NCI-H2227 treated with DMSO at 0.1 percent for 48 hours (cell line): ENCODE measurements at places on chromosomes 5 and 9.
A peak's percentile ranks its signal among the peaks of the same experiment; 100 is the strongest.

DNA sequence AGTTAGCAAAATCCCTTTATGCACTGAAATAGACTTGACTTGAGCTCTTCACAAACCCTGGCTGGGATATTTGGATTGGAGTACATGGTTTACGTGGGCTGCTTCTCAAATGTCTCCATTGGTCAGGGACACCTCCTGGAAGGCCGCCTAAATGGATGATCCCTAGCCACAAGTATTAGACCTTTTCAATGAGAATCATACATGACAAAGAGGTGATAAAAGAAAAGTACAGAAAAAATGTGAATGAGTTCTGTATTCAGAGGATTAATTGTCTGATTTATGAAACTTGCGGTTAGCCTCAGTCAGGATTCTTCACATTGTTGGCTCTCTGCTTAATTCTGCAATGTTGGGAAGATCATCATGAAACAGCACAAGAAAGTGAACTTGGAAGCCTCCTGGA lies 752.8 kb upstream of the ADAMTS16 start:
- no peak for DNase-seq

DNA sequence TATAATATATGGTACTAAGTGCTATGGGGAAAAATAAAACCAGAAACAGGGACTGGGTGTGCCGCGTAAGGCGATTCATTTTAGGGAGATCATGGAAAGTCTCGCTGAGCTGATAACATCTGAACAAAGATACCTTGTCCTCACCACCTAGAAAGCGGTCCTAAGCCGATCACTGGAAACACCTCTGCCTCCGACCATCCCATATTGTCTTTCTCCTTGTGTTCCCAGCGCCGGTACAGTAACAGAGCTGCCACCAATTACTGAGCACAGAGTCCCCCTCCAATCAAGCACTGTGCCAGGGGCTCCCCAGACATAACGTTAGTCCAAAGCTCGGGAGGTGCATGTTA lies 704 bp downstream of the CCDC112 start:
- no peak for DNase-seq

DNA sequence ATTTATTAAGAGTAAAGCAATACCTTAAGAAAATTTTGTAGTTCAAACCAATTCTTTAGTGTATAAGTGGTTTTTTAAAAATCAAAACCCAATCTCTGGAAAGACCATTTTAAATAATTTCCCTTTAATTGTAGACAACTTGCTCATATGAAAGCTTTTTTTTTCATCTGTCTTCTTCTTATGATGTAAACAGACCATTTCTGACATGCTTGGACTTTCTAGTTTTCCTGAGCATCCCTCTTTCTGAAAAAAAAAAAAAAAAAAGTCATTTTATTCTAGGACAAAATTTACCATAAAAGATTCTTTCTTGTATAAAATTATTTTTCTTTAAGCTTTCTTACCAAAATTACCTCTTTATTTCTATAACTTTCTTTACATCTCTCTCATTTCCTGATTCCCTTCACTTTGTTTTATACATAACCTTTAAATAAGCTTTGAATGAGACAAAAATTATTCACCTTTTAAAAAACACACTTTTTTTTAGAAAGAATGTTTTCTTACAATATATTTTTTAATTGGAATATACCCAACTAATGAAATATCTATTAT lies 67.5 kb downstream of the COL15A1 start:
- no peak for DNase-seq

DNA sequence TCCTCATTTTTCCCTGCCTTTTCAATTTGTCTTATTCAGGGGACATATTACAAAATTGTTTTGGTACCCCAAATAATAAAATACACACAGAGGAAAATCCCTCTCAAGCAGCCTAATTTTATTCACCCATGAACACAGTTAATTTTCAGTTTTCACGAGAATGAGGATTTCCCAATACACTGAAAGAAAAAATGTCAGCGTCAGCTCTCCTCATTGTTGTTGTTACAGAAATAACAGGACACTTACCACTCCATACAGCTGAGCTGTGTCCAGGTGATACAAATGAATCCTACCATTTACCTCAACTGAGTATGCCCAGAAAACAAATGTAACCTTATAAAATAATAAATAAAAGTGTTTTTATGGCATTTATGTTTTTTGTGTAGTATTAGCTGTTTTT lies 144.6 kb upstream of the PCA3 start:
- DNase-seq: no peak

- no peak for DNase-seq
These were observed 168.6 kb downstream of the INSYN2B start for GRCh38 chr5:169811680-169812079.

- DNase-seq: no peak
These were observed 27.3 kb downstream of the NADK2 start for GRCh38 chr5:36214436-36214835.

- peak; percentile 45 for DNase-seq
These were observed 306.4 kb upstream of the PANK3 start for GRCh38 chr5:168885324-168886120.

GRCh38 chr5:96150007-96150406 lies 188.4 kb upstream of the ELL2 start:
- DNase-seq: no peak

- DNase-seq: no peak
These were observed 141.8 kb downstream of the BRINP1 start for GRCh38 chr9:119227422-119227821.

DNA sequence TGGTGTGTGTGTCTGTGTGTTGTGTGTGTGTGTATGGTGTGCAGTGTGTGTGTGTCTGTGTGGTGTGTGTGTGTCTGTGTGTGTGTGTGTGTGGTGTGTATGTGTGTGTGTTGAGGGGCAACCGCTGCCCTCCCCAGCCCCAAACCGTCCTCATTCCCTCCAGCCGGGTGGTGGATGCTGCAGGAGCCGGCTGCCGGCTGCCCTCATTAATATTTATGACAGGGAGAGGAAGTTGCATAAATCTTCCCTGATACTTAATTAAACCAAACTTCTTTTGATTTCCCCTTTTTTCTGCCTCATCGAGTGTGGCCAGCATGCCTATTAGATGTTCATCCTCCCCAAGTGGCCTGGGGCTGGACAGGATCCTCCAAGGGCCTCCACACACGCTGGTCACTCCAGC lies 121.4 kb upstream of the MVB12B start:
- no peak for DNase-seq

DNA sequence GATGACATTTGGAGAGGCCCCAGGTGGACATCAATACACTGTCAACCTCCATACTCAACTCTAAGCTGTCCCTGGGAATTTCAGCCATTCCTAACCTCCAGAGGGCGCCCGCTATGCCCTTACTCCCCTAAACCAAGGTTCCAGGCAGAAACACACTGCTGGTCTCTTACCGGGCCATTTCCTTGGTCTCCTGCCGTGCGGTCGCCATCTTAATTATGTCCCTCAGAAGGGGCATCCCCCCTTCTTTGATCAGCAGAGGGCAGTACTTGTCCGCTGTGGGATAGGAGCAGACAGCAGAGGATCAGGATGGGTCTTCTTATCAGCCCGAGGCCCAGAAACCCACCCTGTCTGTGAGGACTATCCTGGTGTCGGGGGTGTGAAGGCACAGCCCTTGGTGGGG lies 9.3 kb upstream of the ZDHHC12 start:
- DNase-seq: peak; percentile 82

DNA sequence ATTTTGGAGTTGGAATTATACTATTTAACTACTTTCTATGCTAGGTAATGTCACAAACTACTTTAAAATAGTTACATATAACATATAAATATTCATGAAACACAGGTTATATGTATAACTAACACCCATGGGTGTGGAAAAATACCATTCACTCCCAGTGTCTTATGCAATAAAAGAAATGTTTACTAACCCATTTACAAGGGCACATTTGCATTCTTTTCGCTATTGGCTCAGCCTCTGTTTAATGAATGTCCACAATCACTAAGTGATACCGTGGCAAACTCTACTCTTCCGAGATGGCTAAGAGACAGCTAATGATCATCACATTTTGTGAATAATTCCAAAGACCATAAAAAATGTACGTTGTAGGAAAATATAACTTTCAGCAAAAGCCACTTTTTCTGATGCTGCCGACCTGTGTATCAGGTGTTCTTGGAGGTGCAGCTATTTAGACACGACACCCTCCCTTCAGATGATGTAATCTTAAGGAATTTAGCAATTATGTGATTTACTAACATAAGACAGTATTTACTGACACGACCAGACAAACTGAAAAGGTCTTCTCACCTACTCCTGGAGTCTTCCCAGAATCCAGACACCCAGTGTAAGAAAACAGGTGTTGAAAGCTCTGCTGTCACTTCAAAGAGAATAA lies 121.7 kb upstream of the FAM120A start:
- DNase-seq: no peak

- DNase-seq: no peak
These were observed 41.3 kb upstream of the HAND1 start for GRCh38 chr5:154519359-154519758.

DNA sequence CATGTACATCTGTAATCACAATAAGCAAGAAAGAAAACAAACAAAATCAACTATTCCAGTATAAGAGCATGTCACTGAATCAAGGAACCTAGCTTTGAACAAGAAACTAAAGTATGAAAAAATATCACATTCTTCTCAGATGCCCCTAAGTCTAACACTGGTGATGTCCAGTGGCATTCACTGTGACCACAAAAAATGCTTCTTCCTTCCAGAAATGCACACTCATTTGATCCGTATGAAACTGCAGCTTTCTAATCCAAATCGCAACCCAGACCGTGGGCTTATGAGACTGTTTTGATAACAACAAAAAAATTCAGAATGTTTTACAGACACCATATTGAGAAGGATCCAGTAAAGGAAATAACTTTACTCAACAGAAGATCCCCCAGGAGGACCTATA lies 320.1 kb upstream of the TARS1 start:
- no peak for DNase-seq

GRCh38 chr9:93461821-93462220 lies 8.4 kb upstream of the FAM120AOS start:
- no peak for DNase-seq

GRCh38 chr9:107807183-107807582 lies 317.6 kb upstream of the KLF4 start:
- DNase-seq: no peak

- no peak for DNase-seq
These were observed 4.7 kb downstream of the PAX5 start for GRCh38 chr9:37029304-37029775.

GRCh38 chr5:72064801-72065570 lies 42.3 kb upstream of the MAP1B start:
- no peak for DNase-seq

- DNase-seq: no peak
These were observed 55.2 kb upstream of the SHISAL2B start for GRCh38 chr5:64634997-64635686.

- no peak for DNase-seq
These were observed 63.2 kb downstream of the SHC3 start for GRCh38 chr9:89115426-89115825.

- DNase-seq: no peak
These were observed 191.3 kb downstream of the RGS3 start for GRCh38 chr9:113654605-113655428.

GRCh38 chr9:108664309-108665255 lies 191.2 kb downstream of the ACTL7B start:
- DNase-seq: no peak

DNA sequence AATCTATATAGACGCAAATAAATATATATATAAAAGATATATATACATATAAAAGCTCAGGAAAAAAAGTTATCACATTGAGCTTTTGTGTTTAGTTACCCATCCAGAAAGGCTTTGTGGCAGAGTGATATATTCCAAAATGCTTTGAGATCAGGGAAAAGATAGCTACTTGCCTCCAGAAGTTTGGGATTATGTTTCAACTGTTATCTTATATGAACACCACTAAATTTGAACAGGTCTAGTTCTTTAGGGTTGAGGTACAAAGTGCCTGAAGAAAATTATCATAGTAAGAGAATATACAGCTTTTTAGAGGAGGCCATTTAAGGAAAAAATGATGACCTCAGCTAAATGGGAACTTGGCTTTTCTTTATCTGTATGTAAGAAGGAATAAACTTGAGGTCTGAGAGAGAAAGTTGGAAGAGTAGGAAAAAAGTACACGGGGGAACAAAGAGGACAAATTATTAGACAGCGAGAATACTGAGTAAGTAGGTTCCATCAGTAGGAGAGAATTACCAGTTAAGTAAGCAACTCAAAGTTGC lies 2.4 kb downstream of the ERP44 start:
- no peak for DNase-seq

DNA sequence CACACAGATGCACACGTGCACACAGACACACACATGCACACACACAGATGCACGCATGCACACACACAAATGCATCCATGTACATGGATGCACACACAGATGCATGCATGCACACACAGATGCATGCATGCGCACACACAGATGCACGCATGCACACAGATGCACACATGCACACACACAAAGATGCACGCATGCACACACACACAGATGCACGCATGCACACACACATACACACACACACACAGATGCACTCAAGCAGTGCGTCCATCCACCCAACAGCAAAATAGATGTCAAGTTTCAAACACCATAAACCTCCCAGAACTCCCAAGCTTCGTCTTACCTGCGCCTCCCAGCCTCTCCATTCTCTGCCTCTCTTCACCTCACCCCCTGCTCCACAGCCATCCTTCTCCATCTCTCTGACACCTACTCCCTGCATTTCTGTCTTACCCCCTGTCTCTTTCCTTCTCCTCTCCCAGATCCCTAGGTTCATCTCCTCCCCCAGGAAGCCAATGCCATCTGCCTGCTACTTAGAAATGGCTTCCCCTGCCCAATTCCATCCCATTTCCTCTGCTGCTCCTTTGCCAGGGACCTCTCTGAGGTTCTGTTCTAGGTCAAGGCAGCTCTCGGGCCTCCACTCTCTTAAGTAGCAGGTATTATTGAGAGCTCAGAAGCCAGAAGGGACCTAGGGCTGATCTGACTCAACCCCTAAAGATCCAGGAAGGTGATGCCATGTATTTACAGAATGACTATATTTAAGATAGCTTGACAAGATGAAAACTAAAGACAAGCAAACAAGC lies 297.2 kb downstream of the MED10 start:
- DNase-seq: no peak

GRCh38 chr9:36207546-36208012 lies 16.9 kb downstream of the CLTA start:
- DNase-seq: no peak

DNA sequence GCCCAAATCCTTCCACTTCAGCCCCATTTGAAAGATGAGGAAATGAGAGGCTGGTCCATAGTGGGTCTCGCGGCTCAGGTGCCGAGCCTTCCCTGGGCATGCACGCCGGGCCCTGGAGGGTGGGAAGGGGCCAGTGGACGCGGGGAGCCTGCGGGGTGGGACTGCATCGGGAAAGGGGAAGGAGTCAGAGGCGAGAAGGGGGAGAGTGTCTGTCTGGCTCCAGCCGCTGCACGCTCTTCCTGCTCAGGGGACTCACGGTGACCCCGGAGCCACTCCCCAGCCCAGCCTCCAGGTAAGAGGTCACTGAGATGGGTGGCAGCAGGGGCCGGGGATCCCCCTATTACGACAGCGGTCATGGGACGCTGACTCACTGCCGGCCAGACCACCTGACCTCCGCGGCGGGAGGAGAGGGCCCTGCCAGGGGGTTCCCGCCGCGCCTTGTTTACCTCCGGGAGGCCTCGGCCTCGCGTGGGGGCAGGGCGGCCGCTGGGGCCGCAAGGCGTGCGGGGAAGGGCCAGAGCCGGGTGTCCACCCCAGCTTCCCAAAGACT lies 1.9 kb upstream of the SQSTM1 start:
- peak; percentile 21 for DNase-seq
